A673 (cell line): ENCODE measurements at places on chromosomes 16 and 17. TPM values are rescaled to one million over a fixed set of nuclear protein-coding genes. Genes with fewer than 3 reads are reported as not detected.

DNA sequence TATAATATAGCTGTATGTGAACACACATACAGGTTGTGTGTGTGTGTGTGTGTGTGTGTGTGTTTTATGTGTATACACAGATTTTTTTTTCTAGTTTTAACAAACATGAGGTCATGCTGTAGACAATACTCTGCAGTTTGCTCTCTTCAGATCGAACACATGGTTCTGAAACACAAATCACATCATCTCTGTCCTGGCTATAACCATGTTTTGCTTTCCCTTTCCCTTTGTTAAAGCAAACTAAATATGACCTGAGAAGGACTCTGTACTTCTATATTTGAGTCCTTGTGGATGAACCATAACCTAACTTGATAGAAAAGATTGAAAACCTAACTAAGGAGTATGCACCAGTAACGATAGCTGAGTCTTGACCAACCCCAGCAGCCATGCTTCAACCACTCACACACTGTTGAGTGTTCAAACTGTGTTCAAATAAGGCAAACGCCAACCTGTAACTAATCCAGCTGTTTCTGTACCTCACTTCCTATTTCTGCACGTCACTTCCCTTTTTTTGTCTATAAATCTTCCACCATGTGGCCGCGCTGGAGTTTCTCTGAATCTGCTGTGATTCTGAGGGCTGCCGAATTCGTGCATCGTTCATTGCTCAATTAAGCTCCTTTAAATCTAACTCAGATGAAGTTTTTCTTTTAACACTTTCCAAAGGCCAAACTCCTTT lies 303.8 kb downstream of the HS3ST3B1 start:
- no peak for DNase-seq

The RNF222 gene
- total RNA-seq, result not detected in 2 replicates

The BRIP1 gene
- total RNA-seq, result 30.2 and 35.3 TPM in 2 replicates

GRCh38 chr17:29613352-29613837 lies 9.3 kb downstream of the CORO6 start:
- no peak for DNase-seq

The PTX4 gene
- not detected in 2 replicates for total RNA-seq

The RRAD gene
- total RNA-seq, result 0.19 and 0.28 TPM in 2 replicates

The ODAD4 gene
- total RNA-seq, result 0.97 and 1.8 TPM in 2 replicates

The TMEM114 gene
- total RNA-seq, result 0.86 and 1.8 TPM in 2 replicates

The PRKCB gene
- 158 and 171 TPM in 2 replicates for total RNA-seq

The GLTPD2 gene
- total RNA-seq, result not detected in 2 replicates

- no peak for DNase-seq
Observed at GRCh38 chr16:11073407-11073999, 129.1 kb downstream of the CLEC16A start.
